ENCODE measurements at places on chromosomes 4 and X.

- no peak for DNase-seq
Observed at GRCh38 chr4:98833384-98833783, 95.5 kb downstream of the EIF4E start.

GRCh38 chr4:165152527-165152926 lies 39.9 kb upstream of the TMEM192 start:
- no peak for DNase-seq

DNA sequence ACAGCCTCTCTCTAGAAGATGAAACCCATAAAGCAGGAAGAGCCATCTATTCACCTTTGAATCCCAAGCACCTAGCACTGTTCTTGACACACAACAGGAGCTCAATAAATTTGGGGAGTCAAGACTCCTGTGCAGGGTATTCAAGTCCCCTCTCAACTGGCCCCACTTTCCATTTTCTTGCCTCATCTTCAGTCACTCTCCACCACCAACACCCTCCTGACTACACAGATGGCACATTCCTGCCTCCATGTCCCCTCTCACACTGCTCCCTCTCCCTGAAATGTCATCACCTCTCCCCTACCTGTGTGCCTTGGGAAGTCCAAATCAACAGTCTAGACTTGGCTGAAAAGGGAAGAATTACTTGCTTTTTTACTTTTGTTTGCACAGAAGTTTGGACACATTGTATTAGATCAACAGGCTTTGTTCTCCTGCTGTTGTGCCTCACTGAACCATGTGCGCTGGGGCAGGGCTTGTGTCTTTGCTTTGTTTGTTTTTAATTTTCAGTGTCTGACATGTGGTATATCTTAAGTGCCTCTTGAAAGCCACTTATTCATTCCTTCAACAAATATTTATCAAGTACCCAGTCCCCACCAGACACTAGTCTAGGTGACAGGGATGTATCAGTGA lies 85.1 kb downstream of the APBB2 start:
- DNase-seq: no peak

DNA sequence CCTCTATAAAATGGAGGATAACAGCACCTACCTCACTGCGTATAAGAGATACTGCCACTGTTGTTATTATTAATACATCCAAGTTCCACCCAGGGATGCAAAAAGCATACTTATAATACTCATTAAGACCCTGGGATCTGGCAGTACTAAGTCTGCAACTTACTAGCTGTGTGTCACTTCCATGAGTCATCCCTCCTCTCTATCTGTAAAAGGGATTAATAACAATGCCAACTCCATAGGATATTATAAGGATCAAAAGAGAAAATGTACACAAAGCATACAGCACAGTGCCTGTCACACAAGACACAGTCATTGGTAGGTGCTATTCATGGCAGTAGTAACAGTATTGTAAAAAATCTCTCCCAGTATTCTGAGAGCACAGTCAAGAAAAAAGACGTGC lies 216.7 kb downstream of the HS6ST2 start:
- DNase-seq: no peak

- DNase-seq: no peak
Observed at GRCh38 chr4:171157462-171158082, 655.6 kb upstream of the GALNTL6 start.

GRCh38 chrX:97498093-97498492 lies 614.4 kb downstream of the RPA4 start:
- DNase-seq: no peak

GRCh38 chr4:2651998-2652397 lies 104.1 kb downstream of the TNIP2 start:
- DNase-seq: no peak

GRCh38 chrX:38256019-38256418 lies 35.3 kb upstream of the SRPX start:
- no peak for DNase-seq

Data from activated naive CD4-positive, alpha-beta T cell treated with anti-CD3 and anti-CD28 coated beads, Interleukin-2, amount 10 ng/mL, durations not matched to agents 7 days and 5 days (primary cell).